ENCODE measurements at places on chromosomes 1 and 21.

DNA sequence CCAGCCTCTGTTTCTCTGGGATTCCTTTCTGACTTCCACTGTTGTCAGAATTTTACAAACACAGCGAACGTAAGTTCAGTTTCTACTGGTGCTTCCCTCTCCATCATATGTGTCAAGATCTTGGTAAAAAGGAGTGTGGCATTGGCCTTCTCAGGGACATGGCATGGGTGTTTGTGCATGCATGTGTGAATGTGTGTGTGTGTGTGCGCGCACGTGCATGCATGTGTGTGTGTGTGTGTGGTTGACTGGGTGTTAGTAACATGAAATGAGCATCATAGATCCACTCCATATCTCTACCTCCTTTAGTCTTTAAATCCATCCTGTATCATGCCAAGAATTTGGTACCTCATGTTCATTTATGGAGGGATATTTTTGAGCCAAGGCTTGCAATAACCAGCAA is 411.3 kb downstream of the NPHP4 start:
- DNase-seq, result no peak

DNA sequence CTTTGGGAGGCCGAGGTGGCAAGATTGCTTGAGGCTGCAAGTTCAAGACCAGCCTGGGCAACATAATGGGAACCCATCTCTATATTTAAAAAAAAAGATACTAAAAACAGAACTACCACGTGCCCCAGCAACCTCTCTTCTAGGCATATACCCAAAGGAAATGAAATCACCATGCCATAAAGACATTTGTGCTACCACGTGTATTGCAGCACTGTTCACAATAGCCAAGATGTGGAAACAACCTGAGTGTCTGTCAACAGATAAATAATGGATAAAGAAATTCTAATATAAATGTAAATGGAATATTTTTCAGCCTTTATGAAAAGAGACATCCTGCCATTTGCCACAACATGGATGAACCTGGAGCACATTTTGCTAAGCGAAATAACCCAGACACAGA is 128.6 kb downstream of the PCNX2 start:
- DNase-seq, result no peak

DNA sequence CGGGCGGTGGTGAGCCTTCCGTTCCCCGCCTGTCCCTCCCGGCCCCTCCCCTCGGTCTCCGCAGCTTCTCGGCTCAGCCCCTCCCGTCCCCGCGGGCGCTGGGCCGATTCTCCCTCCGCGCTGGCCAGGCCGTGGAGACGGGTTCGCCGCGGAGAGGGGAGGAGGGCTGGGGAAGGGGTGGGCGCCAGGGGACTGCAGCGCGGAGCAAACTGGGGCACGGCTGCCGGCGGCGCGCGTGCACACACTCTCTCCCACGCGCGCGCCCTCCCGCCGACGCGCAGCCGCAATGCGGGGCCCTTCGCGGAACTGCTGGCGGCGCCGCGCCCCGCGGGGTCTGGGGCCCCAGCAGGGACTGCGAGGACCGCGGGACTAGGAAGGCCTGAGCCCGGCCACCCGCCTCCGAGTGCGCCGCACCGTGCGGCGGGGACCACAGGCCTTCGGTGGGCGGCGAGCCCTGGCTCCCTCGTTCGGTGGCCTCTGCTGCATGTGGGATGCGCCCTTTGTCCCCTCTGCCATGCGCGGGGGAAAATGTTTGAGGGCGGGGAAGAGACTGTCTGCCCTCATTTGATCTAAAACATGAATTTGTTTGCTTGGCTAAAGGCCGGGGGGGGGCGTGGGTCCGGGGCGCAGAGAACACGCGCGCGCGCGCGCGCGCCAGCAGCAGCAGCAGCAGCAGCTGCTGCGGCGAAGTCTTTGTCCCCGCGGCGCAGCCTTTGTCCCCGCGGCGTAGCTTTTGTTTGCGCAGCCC is 90.7 kb upstream of the VAMP3 start:
- no peak for DNase-seq

- DNase-seq, result no peak
These were observed 639 bp upstream of the DNAJB4 start for GRCh38 chr1:78003882-78004718.

DNA sequence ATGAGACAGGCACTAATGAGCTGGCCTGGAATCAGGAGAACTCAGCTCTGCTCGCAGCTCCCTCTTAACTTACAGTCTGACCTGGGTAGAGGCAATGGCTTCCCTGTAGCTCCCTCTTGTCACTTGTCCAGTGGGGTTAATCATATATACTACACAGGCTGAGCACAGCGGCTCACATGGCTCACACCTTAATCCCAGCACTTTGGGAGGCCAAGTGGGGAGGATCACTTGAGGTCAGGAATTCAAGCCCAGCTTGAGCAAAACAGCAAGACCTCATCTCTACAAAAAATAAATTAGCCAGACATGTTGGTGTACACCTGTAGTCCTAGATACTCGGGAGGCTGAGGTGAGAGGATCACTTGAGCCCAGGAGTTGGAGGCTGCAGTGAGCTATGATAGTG is 4.2 kb downstream of the S100A6 start:
- DNase-seq, result no peak
